ENCODE measurements at places on chromosomes 1 and 21.
A peak's percentile ranks its signal among the peaks of the same experiment; 100 is the strongest.

- no peak for DNase-seq
Observed at GRCh38 chr1:1312450-1313314, 4.3 kb downstream of the PUSL1 start.

DNA sequence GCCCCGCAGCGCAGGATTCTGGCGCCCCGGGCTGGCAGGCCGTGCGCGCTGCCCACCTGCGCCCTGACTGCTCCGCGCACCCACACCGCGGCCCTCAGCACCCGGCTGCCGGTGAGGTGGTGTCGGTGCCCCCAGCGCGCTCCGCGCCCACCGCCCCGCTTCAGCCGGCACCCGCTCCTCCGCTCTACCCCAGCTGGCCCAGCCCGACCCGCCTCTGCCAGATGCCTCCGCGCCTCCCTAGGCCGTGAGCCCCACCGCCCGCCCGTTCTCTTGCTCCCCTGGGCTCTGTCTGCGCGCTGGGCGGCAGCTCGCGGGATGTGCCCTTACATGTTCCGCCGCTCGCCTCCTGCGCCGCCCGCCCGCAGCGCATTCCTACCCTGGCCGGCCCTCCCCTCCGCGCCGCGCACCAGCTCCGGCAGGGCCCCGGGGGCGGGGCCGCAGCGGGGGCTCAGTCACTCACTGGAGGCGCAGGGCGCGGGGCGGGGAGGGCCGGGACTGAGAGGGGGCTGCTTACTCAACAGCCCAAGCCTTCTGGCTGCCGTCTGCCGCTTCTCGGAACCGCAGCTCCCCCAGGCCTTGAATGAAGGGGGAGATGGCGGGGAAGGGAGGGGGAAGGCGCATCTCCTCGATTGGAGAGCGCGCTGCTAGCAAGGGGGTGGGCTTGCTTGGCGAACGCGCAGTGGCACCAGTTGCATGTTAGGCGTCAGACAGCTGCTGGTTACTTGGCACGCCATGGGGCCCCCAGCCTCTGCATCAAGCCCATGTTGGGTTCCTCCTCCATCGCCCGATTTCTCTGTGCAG lies at the start of gene PHLDA3:
Gene PHLDA3 (minus strand): TSS at position 345 of the 801 bp plus-strand sequence. CDS start 402 bp downstream, outside the sequence.
- DNase-seq, result peak; percentile 41

GRCh38 chr1:145979746-145980456 lies 15.4 kb downstream of the POLR3GL start:
- DNase-seq, result no peak

- no peak for DNase-seq
Observed at GRCh38 chr1:206710460-206710823, 25.7 kb downstream of the MAPKAPK2 start.

Measured in stimulated activated CD4-positive, alpha-beta T cell treated with anti-CD3 and anti-CD28 coated beads, Interleukin-4, amount 100 ng/mL, for 4 hours (primary cell).